IPS DF 6.9 (cell line): ENCODE measurements at places on chromosomes 3 and 15.

- no peak for DNase-seq
These were observed 13.1 kb upstream of the SKIC8 start for GRCh38 chr15:78312536-78312935.

DNA sequence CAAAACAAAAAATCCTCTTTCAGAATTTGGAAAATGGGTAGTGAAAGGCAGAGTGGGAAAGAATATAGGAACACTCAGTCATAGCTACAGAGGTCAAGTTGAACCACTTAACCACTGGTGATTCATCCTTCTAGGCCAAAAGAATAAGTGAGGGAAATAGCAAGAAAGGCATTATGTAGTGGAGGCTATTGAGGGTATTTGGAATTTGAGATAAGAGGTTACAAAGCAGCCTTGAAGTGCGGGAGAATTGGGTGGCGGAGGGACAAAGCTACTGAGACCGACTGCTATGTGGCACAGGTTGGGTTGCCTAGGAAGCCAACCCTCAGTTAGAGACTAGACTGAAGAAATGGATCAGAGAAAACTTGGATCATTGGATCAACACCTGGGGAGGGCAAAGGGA is 109.5 kb downstream of the SYNPR start:
- DNase-seq, result no peak

DNA sequence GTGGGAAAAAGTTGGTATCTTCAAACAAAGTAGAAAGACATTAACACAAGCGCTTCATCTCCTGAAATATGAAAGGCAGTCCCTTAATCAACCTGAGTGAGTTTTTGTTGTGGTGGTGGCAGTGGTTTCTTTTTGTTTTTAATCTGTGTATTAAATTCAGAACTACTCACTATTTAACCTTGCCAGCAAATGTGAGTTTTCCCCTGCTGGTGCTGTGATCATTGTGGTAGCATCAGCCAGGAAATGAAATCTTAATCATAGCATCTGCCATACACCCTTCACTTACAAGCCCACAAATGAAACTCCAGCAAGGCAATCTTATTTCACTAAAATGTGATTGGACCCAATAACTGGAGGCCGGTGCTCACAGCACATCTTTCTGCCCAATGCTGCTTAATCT is 229.7 kb downstream of the SHOX2 start:
- DNase-seq, result no peak

DNA sequence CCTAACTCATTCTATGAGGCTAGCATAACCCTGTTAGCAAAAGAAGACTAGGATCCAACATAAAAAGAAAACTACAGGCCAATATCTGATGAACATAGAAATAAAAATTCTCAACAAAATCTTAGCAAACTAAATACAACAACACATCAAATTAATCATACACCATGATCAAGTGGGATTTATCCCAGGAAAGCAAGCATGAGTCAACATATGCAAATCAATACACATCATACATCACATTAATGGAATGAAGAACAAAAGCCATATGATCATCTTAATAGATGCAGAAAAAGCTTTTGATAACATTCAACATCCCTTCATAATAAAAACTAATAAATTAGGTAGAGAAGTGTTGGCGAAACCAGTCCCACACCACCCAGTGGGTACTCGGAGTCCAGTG is 136.1 kb upstream of the MME start:
- DNase-seq, result no peak

DNA sequence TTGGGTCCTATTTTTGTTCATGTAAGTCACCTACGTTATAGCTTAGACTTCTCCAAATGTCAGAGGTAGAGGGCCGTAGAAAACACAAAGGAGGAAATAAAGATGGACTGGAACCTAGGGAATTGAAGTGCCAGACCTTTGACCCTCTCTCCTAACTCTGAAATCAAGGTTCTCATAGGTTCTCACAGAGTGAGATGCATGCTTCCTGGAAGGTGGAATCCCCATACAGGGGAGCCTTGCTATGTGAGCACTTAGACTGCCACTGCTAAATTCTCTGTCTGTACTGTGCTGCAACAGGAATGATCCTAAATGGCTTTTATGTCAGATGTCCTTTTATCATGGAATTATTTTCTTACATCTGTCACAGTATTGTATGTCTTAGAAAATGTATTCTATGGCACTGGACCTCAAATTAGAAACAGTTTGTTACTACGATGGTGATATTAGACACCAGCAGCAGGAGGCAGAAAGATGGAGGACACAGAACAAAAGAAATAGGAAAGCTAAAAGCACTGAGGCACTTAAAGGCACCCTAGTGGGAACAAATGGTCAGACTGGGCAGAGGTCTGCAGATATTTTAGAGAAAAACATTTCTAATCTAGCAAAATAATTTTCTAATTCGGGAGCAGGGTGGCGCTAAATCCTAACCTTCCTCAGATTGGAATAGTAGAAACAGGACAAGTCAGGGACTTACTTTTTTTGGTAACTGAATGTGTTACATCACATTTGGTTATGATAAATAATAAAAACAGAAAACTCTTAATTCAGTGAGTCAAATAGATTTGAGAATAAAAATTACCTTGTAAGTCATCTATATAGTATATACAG is 60.2 kb upstream of the CDAN1 start:
- no peak for DNase-seq

GRCh38 chr3:141392897-141393734 is 24.8 kb downstream of the ZBTB38 start:
- peak; percentile 43 for DNase-seq

DNA sequence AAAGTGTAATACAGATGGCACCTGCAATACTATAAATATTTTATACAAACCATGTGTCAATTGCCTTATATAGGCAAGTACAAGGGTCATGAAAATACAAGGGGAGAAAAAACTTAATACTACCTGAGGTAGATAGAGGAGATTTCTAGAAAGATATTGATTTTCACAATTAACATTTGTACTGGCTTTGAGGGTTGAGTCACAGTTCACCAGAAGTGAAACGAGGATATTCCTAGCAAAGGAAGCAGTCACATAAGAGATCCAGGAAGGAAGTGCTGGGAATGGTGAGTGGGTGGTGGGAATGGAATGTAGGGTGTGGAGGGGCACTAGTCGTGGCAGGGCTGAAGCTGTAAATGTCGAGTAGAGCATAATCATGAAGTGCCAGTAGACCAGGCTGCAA is 108.7 kb downstream of the P2RY1 start:
- DNase-seq, result no peak

DNA sequence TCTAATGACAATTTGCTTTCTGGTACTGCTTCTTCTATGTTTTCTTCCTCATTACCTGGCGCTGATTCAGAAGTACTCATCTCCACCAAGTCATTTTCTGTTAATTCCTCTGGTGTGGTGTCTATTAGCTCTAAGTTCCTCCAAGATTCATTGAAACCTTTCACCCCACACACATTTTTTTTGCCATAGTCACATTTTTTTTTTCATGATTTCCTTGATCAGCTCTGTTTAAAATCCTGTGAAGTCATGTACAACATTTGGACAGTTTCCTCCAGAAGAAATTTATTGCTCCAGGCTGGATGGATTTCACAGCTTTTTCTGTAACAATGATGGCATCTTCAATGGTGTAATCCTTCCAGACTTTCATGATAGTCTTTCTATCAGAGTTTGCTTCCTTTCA is 243.2 kb upstream of the VEPH1 start:
- no peak for DNase-seq

GRCh38 chr3:69511361-69511760 is 125.5 kb upstream of the FRMD4B start:
- no peak for DNase-seq

DNA sequence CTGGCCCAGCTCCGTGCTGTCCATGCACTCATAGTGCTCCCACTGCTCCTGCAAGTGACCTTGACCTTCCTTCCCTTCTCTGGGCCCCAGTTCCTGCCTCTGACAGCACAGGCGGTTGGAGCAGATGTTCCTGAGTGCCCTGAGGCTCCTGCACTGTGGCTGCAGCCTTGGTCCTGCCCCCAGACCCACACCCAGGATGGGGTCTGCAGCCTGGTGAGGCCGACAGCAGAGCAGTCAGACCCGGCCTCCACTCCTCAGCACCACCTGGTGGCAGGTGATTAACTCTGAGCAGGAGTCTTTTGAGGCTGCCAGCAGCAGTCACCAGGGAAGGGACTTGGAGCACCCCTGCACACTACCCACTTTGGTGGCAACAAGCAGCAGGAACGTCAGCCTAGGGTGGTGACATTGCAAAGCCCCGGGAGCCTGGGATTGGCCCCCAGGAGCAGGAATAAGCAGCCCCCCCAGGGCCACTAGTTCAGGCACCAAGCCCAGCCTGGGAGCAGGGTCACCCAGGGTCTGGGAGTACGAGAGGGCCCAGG is 64.6 kb downstream of the CYP11A1 start:
- DNase-seq, result no peak

DNA sequence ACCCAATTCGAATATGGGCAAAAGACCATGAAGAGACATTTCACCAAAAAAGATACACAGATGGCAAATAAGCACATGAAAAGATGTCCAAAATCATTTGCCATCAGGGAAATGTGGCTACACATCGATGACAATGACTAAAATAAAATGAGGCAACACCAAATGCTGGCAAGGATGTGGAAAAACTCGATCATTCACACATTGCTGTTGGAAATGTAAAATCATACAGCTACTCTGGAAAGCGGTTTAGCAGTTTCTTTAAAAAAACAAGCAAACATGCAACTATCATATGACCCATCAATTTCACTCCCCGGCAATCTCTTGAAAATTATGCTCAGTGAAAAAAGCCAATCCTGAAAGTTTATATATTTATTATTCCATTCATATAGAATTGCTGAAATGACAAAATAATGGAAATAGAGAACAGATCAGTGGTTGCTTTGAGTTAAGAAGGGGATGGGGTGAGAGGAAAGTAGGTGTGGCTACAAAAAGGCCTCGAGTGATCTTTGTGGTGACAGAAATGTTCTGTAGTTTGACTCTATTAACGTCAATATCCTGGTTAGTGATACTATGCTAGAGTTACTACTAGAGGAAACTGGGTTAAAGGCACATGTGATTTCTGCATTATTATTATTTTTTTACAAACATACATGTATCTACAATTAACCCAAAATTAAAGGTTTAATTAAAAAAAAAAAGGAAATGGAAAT is 45.0 kb downstream of the DLG1 start:
- DNase-seq, result no peak

GRCh38 chr3:15690230-15690629 is 88.7 kb downstream of the BTD start:
- DNase-seq, result no peak

DNA sequence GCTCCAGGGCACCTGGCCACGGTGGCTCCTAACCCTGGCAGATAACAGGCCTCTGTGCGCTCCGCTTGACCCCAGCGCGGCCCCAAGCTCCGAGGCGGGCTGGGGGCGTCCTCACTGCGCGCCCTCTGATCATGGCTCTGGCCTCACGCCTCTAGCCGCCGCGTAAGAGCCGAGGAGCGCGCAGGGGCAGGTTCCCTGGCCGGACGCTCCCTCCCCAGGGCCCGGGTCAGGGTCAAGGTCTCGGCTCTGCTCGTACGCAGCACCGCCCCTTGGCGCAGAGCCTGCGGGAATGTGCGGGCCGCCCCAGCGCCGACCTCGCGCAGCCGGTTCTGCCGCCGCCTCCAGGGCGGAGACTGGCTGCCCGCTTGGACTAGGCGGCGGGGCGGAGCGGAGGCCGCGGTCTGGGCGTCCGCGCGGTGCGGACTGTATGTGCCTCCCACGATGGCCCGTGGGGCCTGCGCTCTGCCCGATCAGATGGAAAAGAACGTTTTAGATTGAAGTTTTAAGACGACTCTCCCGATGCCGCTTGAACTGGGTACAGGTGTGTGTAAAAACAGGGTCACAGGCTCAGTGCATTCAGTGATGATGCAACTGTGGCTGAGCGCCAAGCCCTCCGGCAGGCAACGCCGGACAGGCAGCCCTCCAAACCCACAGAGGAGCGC is 40.8 kb downstream of the CHST14 start:
- no peak for DNase-seq

GRCh38 chr3:52291508-52292181 is 4.0 kb downstream of the GLYCTK start:
- DNase-seq, result no peak

- DNase-seq, result no peak
These were observed 67.9 kb downstream of the ULK4 start for GRCh38 chr3:41893977-41894376.

GRCh38 chr3:148828136-148828690 is 602 bp downstream of the CPB1 start:
- no peak for DNase-seq

- no peak for DNase-seq
These were observed 53.3 kb upstream of the AMOTL2 start for GRCh38 chr3:134427400-134428111.

DNA sequence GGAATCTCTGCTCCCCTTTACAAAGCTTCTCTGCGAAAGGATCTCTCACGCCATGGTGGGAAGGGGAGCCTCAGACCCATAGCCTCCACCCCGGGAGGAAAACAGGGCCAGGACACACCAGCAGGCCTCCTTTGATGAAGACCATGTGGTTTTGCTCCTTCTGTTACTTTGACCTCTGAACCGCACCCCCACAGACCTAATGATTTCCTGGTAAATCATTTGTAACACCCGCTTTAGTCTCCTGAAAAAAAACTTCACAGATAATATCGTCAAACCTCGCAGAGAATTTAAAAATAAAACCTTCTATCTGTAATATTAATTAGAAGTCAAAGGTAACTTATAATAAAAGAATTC is 18.3 kb downstream of the CPN2 start:
- no peak for DNase-seq

GRCh38 chr3:31974964-31975363 is 6.1 kb downstream of the OSBPL10 start:
- no peak for DNase-seq

GRCh38 chr3:9183811-9184460 is 65.5 kb downstream of the SRGAP3 start:
- DNase-seq, result no peak

DNA sequence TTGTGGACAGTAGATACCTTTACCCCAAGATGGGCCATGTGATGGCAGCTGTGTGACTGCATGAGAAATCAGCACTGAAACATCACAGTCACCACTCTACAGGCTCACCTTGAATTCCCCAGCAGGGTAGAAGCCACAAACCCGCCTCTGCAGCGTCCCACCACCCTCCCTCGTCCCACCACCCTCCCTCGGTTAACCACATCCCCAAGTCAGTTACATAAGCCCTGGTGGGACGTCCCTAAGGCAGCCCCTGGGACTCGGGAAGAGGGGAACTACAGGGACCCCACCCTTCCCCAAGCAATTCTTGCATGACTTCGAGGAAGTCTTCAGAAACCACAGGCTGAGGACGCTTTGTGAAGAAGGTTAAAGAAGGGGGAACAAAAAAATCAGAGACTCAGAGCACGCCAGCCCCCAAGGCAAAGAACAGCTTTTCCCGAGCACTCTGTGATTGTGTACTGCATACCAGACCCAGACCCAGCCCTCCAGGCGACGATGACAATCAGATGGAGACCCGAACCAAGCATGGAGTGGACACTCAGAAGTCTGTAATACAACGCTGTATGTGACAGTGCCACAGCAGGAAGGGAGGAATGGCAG is 60.5 kb downstream of the SH3BP5 start:
- no peak for DNase-seq
